ENCODE measurements at places on chromosomes 7 and 10.

DNA sequence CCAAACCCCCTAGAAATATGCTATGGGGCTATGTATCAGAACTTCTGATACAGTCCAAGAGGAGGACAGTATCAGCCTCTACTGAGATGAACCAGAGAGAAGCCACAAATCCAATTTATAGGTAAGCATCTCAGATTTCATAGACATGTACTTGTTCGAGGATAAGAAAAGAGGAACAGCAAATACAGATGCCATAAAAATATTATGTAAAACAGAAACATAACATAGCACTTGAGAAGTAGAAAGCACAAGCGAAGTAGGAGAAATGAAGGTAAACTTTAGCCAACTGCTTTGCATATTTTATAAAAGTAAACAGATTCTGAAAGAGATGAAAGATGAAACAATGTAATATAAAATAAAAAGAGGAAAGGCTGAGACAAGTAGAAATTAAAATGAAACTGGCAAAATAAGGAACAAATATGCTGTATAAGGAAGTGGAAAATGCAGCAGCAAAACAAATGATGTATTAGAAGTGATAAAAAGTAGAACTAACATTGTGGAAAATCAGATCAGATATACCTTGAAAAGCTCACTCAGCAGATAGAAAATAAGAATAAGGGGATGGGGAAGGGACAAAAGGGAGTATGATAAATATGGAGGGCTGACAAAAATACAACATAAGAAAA lies 135.1 kb downstream of the SKAP2 start:
- DNase-seq, result no peak

GRCh38 chr10:9126728-9127127 lies 1072.2 kb downstream of the GATA3 start:
- DNase-seq, result no peak

DNA sequence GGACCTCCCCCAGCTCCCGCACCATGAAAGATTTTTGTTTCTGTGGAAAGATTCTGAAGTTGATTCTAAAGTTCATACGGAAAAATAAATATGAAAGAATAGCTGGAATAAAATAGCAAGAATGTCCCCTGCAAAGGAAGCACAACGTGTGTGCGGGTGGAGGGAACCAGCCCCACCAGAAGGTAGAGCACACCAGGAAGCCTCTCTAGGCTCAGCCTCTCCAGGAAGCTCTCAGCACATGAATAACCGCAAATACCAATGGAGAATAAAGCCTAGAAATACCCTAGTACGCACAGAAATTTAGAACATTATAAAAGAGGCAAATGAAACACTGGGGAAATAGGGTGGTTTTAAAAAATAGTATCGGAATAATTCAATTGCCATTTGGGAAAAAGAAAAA lies 24.6 kb upstream of the FAM170B start:
- DNase-seq, result no peak

DNA sequence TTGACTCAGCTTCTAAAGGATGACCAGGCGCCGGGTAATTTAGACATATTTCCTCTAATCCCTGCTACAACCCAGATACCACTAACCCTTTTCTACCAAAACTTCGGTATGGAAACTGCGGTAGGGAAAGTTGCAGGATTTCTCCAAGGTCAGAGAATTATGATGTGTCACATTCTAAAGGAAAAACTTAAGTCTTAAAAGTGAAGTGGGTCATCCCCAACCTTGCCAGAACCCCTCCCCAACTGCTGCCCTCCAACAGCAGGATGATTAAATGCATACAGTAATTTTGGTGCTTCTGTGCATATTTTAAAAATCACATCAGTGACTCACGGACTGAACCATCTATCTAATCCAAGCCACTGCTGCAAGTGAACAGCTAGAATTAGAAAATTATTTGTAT lies 52.7 kb downstream of the GRB10 start:
- no peak for DNase-seq

GRCh38 chr10:85524001-85524666 lies 842.5 kb downstream of the GRID1 start:
- no peak for DNase-seq

DNA sequence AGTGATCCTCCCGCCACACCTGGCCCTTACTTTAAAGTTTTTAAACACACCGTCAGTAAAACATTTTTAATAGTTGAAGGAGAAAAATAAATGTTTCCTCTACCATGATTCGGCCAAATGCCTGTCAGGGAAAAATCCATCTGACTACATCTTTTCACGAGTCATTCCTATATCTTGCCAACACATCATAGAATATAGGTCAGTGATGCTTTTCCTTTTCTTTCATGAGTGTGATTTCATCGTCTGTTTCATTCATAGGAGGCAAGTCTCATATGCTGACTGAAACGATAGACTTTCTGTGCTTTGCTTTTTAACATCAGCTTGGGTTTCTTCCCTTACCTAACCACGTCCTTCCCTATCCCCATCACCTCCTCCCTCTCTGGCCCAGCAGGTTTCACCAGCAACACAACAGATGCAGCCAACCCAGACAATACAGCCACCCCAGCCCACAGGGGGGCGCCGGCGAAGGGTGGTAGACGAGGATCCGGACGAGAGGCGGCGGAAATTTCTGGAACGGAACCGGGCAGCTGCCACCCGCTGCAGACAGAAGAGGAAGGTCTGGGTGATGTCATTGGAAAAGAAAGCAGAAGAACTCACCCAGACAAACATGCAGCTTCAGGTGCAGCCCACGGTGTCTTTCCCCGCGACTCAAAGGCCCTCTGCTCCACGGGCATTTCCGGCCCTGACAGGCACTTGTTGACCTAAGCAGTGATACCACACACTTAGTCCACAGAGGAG lies 149.2 kb downstream of the TRIL start:
- DNase-seq, result no peak

GRCh38 chr7:82345886-82346285 lies 97.7 kb downstream of the CACNA2D1 start:
- DNase-seq, result no peak

GRCh38 chr10:13750299-13751190 lies 163.8 kb downstream of the PRPF18 start:
- no peak for DNase-seq

- no peak for DNase-seq
Measured at GRCh38 chr10:28839600-28840007, 162.3 kb downstream of the BAMBI start.

GRCh38 chr10:89360157-89360556 lies 17.7 kb upstream of the IFIT1B start:
- DNase-seq, result no peak

GRCh38 chr10:554182-554848 lies 135.2 kb downstream of the DIP2C start:
- DNase-seq, result no peak

- no peak for DNase-seq
Measured at GRCh38 chr10:56142092-56142728, 218.8 kb downstream of the ZWINT start.

- no peak for DNase-seq
Measured at GRCh38 chr7:18708204-18708603, 212.7 kb downstream of the HDAC9 start.

DNA sequence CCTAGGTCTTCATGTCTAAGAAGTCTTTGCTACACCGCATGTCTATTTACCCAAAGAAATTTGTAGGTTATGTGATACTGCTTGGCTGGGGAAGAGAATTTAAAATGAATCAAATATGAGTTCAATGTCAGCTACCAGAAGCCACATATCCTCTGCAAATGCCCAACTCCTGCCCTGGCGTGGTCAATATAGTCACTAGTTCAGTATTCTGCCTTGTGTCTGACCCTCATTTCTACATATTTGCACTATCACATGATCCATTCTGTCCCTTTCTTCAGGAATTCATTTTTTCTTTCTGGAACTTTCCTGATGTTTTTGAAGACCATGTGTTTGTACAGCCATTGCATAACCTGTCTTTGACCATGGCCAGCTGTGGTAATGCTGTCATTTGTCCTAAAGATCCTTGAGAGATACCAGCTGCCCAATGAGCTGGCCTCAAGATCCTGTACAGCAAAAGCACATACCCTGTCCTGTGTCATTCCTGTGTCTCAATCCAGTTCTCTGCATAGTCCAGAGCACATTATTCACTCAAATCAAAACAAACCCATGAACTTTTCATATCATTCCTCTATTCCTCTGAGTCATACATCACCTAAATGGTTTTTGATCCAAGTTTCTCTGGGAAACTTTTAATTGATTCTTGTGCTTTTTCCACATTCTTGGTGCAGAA lies 524.5 kb downstream of the PARD3 start:
- DNase-seq, result no peak

DNA sequence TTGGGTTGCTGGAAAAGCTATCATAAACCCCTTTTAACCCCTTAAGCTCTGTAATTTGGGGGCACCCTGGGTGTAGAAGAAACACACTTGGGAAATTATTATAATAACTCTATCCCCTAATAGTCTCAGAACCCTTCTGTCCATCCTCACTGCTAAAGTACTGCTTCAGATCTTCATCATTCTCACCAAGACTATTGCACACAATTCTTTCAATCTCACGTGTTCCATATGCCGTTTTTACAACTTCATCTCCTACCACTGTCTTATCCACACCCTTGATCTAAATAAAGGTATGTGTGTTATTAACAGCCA lies 15.8 kb downstream of the ANKRD22 start:
- no peak for DNase-seq
